Stimulated activated CD4-positive, alpha-beta T cell treated with anti-CD3 and anti-CD28 coated beads, Interleukin-1b, Interleukin-23, amount 100 ng/mL, for 1 hour (primary cell): ENCODE measurements at places on chromosomes 4 and X.

GRCh38 chr4:89158884-89159503 lies 47.7 kb downstream of the TIGD2 start:
- DNase-seq: no peak

DNA sequence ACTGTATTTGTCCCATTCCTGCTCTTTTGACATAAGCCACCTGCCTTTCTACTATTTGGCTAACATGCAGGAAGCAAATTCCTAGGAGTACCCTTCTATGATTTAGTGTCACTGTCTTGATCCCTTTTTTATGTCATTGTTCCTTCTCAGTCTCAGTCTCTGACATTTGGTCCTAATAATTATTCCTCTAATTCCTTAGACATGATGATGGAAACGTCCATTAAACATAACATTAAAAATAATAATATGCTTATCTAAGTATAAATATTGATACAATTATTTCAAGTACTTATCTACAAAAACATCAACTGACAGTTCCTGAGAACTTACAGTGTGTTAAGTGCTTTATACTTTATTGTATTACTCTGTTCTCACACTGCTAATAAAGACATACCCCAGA lies 857.0 kb upstream of the LCORL start:
- DNase-seq: no peak

DNA sequence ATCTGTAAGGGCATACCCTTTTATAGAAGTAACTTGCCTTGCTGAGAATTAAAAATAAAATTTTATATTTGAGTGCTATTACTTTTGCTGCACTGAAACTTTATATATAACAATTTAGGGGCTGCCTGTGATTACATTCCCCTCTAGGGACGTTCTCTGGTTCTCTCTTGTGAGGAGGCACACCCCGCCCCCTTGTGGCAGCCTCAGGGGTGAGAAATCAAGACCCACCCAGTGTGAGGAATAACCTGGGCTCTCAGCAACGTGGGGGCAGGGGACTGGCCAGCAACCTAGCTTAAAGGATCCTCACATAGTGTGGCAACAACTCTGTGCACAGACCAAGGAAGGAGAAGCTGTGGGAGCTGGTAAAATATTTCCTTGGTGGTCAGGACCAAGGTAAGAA lies 43.7 kb downstream of the MAGEA9 start:
- DNase-seq: no peak

- no peak for DNase-seq
Observed at GRCh38 chr4:39729557-39729956, 31.6 kb downstream of the UBE2K start.

- DNase-seq: no peak
Observed at GRCh38 chr4:177064729-177065394, 244.8 kb upstream of the NEIL3 start.

DNA sequence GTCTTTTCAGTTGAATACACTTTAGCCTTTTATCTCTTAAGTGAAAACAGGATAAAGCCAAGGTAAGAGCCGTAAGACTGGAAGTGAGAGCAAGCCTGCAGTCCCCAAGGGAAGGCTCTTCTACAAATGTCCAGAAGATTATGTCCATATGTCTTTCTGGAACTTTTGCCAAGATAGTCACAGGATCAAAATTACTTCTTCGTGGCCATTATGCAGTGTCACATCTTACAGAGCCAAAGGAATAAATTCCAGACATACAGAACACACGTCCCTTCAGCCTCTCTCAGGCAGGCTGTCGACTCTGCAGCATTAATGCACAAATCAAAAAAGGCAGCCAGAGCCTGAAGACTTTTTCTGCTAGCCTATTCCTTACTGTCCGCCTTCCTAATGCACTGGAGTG lies 10.9 kb upstream of the GATB start:
- DNase-seq: no peak
